ENCODE measurements at places on chromosomes 11 and 22.
A peak's percentile ranks its signal among the peaks of the same experiment; 100 is the strongest.

GRCh38 chr11:11302565-11302964 is 50.5 kb downstream of the CSNK2A3 start:
- DNase-seq, result no peak

- peak; percentile 58 for DNase-seq
Measured at GRCh38 chr11:69538854-69539253, 57.4 kb downstream of the LINC01488 start.

- DNase-seq, result no peak
Measured at GRCh38 chr11:33362051-33362910, 105.1 kb downstream of the HIPK3 start.

GRCh38 chr11:12090761-12091258 is 19.6 kb upstream of the MICAL2 start:
- no peak for DNase-seq

DNA sequence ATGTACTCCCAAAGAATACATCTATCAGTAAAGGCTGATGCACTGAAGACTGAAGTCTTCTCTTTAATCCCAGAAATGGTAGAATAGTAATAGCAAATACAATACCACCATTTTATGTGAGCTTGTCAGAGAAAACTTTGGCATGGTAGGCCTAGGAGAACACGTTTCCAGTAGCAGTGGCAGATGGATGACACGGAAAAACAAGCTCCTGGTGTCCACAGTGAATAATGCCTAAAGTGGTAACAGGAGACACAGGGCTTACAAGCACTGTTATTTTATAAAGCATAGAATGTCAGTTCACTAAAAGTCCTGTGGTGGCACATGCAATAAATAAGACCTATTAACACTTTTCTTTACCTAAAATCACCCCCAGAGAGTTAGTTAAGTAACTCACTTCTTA is 277.6 kb downstream of the TTC28 start:
- DNase-seq, result no peak

DNA sequence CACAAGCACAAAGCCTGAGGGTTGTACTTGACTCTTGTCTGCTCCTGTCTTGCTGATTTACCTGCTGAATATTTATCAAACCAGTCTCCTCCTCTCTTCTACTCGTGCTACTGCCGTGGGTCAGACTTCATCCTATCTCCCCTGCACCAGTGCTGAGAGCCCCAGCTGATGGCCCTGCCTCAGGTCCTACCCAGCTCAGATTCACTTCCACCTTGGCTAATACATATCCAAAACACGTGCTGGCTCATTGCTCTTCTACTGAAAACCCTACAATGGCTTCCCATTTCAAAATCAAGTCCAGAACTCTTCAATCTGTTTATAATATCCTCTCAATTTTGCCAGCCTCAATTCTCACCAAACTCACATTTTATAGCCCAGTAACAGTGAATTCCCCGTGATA is 48.3 kb downstream of the RAB30 start:
- DNase-seq, result no peak

DNA sequence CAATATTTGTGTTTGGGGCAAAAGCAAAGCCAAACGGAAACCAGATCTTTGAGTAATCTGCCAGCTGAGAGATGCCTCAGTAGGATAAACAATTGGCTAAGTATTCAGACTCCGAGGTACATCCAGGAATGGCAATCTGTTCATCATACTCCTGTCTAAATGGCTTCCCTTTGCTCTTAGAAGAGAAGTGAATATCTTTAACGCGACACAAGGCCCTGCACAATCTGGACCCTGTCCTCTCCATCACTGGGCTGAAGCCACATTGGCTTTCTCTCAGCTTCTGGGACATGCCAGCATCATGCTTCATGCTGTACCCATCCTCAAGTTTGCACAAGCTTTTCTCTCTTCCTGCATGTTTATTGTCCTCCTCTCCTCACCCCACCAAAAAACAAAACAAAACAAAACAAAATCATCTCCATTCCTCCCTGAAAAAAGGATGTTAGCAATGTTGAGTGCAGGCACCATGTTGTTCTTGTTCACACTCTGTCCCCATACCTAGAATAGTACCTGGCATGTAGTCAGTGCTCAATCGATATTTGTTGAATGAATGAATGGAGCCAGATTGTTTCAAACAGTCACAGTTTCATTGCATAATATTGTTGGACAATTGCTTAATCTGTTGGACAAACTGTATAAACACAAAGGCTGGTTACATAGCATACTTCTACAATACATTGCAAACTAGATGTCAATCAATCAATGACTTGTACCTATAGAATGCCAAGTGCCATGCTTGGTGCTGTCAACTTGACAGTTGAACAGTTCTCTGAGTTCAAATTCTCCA is 38.2 kb upstream of the SESN3 start:
- no peak for DNase-seq

- DNase-seq, result no peak
Measured at GRCh38 chr11:19281041-19281440, 40.3 kb upstream of the E2F8 start.

DNA sequence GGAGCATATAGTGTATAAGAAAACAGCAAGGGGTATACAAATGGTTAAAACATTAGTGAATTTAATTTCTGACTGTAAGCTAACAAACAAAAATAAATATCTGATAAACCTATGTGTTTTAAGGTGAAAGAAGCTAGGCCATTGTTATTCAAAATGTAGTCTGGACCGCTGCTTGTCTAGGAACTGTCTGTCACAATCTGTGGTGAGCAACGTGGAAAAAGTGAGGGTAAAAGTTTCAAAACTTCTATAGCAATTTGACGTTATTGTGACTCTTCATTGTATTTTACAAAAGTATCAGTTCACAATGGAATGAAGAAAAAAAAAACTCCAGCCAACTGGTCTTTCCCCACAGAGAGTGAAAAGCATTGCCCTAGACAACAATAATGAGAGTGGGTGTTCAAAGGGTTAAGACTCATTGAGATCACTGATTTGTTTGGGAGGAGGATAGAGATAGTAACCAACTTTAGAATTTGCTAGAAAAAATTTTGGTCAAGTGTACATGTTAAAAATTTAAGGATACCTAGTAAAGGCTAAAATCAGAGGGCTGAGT is 79.1 kb downstream of the UVRAG start:
- DNase-seq, result no peak

GRCh38 chr11:69915151-69915500 is 95.9 kb upstream of the FGF3 start:
- DNase-seq, result no peak

DNA sequence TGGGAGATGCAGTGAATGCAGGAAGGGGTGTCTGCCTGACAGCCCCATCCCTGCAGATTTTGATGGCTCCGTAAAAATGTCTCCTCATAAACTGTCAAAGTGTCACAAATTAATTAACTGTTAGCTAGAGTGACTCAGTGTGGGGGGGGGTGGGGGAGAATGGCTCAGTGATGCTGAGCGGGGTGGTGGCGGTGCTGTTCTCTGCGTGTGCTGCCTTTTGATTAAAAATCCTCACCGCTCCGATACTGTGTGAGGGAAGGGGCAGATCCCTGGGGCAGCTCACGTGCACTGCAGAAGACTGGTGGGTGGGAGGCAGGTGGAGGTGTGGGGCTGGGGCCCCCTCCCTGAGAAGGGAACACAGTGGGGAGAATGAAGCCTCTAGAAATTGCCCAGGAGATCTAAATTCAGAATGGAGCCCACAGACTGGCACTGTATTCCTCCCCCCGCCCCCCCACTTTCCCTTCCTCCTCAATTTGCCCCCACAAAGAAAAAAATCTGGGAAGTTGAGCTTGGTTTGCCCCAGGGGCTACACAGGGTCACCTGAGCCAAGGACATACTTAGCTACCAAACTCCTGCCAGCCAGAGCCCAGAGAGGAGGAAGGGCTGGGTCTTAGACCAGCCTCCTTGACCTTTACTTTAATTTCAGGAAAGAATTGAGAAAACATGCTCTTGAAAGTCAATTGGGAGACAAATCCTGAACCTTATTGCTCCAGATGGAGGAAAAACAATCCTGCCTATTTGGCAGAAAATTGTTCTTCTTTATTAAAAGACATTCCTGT is 39.8 kb downstream of the DRD2 start:
- no peak for DNase-seq

GRCh38 chr11:93563857-93564256 is 20.7 kb upstream of the SMCO4 start:
- DNase-seq, result no peak

DNA sequence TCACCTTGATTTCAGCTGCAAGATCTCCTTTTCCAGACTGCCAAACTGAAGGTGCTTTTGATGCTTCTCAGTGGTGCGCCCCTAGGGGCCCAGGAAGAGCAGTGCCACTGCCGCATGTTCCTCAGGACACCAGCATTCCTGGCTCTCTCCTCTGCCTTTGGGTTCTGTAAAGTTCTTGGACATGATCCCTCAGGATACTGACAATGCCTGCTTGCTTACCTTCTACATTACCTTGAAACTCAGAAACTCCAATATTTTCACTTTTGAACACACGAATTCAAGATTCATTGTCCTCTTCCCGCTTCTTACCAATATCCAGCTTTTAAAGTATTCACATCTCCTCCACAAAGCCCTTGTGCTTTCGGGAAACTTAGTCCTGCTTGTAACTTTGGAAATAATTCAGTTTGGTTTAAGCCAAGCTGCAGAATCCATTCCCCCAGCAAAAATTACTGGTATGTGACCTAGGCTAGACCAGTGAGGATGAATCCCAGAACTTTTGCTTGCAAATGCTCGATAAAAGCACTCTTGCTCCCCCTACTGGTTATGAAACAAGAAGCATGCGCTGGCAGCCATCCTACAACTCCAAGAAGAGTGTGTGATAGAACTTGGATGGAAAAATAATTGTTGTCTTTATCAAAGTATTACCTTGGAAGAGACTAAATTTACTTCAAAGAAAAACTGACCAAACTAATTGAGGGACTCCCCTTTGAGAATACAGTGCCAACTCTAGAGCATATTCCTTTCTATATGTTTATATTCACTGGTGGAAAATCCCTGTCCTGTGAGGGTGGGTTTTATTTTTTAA is 16.5 kb upstream of the OR5B21 start:
- peak; percentile 79 for DNase-seq

- no peak for DNase-seq
Measured at GRCh38 chr11:82978422-82979099, 77.0 kb downstream of the DDIAS start.

GRCh38 chr11:131691181-131692041 is 321.0 kb downstream of the NTM start:
- DNase-seq, result no peak

- DNase-seq, result no peak
Measured at GRCh38 chr11:115653076-115653475, 148.9 kb upstream of the CADM1 start.

- DNase-seq, result no peak
Measured at GRCh38 chr22:47883757-47884156, 1121.3 kb downstream of the TBC1D22A start.

DNA sequence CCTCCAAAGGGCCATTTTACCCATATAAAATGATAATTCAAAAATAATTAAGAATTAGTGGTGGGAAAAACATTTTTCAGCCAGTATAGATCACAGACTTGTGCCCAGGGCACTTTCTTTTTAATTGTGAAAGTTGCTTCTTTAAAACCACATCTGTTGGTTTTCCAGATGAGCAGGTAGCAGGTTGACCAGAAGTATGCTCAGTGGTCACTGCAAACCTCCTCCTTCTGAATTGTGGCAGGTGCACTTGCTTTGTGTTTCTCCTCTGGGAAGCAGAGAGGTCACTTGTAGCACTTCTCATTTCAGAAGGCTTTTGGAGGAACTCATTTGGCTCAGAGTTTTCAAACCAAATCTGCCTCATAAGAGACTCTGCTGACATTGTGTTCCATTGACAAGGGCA is 24.6 kb upstream of the CWF19L2 start:
- no peak for DNase-seq

- DNase-seq, result no peak
Measured at GRCh38 chr22:23145878-23146470, 697 bp downstream of the RAB36 start.

DNA sequence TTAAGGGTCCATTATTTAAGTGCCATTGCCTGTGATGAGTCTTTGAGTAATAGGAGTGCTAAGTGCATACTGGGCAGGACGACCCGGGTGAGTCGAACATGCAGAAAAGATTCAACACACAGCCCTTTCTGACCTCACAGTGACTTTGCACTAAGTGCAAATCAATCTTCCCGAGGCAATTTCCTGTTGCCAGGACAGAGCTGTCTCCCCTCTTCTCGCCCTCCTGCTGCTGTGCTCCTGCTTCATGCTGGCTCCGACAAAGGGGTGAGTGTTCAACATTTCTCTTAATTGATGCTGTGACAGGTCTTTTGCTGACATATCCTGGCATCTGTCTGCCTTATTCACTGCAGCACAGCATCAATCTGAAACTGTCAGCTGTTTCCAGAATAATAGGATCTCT is 42.0 kb downstream of the MCHR1 start:
- DNase-seq, result no peak

DNA sequence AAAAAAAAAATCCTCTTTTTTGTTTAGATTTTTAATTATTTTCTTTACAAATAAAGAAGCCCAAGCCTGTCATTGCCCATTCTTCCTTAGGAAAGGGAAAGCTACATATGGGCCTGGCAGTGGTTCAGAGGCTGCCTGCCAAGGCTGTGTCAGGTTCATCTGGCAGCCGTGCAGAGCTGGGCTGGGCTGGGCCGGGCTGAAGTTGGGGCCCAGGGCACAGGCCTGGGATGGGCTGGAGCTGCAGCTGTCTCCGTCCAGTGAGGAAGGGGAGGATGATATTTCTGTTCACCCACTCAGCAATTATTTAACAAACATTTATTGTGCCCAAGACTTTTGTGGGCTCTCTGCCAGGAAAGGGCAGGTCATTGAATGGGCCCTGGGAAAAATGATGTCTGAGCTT is 4.6 kb downstream of the PRR5L start:
- peak; percentile 67 for DNase-seq

GRCh38 chr11:32584921-32585320 is 1.3 kb downstream of the EIF3M start:
- DNase-seq, result no peak
